ENCODE measurements at places on chromosomes 2 and 18. TPM values are rescaled to one million over a fixed set of nuclear protein-coding genes. Genes with fewer than 3 reads are reported as not detected.

GRCh38 chr2:122543815-122544214 is 788.4 kb downstream of the TSN start:
- no peak for DNase-seq

The CPLX4 gene
- total RNA-seq, result not detected

The KLHL14 gene
- not detected for total RNA-seq

The CBLN2 gene
- total RNA-seq, result not detected

DNA sequence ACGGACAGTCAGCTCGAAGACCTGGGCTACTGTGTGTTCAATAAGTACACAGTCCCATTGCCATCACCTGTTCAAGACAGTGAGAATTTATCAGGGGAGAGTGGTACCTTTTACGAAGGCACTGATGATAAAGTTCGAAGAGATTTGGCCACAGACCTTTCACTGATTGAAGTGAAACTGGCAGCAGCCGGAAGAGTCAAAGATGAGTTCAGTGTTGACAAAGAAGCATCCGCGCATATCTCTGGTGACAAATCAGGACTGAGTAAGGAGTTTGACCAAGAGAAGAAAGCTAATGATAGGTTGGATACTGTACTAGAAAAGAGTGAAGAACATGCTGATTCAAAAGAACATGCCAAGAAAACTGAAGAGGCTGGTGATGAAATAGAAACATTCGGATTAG is 76.9 kb upstream of the UNC80 start:
- no peak for DNase-seq

The EFR3B gene
- 5.5 TPM for total RNA-seq

The ASXL3 gene
- total RNA-seq, result 1.6 TPM
